ENCODE measurements at places on chromosomes 11 and 22.

DNA sequence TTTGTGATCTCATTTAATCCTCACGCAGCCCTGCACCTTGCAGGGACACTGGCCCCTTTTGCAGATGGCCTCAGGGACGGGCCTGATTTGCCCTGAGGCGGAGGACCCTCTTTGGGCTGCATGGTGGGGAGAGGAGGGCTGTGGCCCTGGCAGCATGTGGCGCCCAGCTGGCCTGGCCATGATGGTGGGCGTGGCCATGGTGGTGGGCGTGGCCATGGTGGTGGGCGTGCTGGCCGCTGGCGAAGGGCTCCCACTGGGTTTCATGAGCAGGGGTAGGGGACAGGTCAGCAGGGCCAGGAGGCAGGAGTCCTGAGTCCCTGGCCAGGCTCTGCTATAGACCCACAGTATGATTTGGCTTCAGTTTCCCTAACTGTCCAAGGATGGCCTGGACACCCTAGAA lies 13.1 kb downstream of the WNT11 start:
- DNase-seq, result no peak

DNA sequence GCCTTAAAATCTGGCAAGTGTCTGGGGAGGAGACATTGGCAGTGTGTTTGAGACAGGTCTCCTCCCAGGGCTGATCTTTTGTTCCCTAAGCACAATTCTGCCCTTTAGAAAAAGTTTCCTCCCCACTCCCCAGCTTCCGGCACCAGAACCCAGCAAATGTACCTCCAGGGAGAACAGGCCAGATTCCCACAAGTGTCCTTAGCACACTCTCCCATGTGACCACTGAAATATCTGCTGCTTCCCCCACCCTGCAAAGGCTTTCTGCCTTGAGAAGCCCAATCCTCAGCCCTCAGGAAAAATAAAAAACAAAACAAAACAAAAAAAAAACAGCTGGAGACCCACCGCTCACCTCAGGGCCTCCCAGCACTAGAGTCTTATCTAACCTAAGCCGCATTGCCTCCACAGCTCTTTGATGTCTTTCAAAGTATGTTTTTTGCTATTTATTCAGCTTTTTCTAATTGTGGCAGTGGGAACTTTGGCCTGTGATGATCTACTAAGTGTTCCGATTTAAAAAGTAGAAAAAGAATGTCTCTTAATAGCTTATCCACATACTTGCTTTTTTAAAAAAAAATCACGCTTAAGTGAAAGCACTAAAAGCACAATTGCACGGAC lies 29.0 kb upstream of the FBLN1 start:
- peak; percentile 2 for DNase-seq

DNA sequence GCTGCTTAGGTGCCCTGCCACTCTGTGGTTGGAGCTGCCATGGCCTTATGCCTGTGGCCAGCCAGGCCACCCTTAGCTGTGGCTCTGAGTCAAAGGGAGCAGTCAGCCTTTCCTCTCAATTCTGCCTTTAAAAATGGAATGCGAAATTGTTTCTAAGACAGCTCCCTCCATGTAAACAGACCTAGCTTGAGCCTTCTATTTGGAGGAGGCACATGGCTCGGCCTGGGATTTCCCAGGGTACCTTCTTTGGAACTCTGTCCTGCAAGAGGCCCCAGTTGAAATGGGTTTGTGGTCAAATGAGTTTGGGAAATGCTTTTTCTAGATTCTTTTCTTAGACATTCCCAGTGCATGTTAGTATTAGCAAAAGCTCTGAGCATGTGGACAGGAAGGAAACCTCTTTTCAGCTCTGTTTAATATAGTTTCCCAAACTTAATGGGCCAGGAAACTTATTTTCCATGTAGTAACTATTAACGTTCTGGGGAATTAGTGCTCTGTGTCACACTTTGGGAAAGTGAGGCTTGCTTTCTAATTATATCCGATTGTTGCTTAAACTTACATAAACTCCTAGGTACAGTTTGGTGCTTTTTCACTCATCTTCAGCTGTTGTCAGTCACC lies 7.8 kb downstream of the PHOX2A start:
- no peak for DNase-seq

GRCh38 chr11:113596658-113597057 lies 109.5 kb downstream of the TMPRSS5 start:
- no peak for DNase-seq

GRCh38 chr22:34914846-34915245 lies 151.1 kb upstream of the ISX start:
- no peak for DNase-seq

GRCh38 chr11:488579-488978 lies 18.5 kb downstream of the RNH1 start:
- DNase-seq, result no peak

GRCh38 chr11:64366751-64367150 lies 7.8 kb downstream of the RPS6KA4 start:
- DNase-seq, result no peak

GRCh38 chr11:125428486-125429173 lies 67.4 kb downstream of the FEZ1 start:
- no peak for DNase-seq

DNA sequence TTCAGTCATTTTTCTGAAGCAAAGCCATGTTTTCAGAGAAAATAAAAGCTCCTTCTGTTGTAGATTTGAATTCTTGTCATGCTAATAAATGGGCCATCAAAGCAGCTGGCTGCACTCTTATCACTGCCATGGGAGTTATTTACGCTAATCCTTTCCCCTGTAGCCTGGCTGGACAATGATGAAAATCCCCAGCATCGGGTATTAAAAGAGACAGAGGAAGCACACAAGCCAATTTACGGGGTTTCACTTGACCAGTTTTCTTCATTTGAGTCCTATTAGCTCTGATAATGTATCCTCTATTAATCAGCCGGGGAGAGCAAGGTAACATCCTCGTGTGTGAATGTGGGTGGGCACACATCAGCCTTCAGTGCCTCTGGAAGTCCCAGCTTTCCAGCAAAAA lies 470.2 kb upstream of the API5 start:
- DNase-seq, result no peak

- no peak for DNase-seq
These were observed 3.9 kb upstream of the PRG2 start for GRCh38 chr11:57394203-57394965.

- no peak for DNase-seq
These were observed 1.2 kb upstream of the CENPM start for GRCh38 chr22:41948142-41948541.

GRCh38 chr11:9219115-9219514 lies 46.0 kb downstream of the DENND5A start:
- no peak for DNase-seq

DNA sequence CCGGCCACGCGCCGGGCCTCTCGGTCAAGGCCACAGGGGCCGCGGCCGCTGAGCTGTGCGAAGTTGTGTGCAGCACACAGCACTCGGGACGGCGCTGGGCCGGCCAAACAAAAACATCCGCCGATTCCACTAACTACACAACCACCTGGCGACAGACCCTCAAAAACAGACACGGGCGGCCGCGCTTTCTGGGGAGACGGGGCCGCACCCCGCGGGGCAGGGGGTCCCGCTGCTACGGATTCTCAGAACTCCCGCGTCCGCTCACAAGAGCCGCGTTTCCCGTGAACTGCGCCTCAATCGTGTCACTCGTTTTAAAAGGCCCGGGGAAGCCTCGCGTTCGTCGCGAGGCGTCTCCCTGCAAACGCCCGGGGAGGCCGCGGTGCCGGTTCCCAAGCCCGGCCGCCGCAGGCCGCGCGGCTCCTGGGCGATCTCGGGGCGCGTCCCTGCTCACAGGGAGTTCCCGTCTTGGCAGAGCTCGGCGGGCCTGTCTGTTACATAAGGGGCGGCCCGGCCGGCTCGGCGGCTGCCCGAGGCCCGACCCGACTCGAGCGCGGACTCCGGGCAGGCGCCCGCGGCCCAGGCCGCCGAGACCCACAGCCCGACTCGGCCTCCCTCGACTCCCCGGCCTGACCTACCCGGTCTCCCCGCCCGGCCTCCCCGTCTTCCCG lies 936 bp downstream of the BRD1 start:
- DNase-seq, result no peak

DNA sequence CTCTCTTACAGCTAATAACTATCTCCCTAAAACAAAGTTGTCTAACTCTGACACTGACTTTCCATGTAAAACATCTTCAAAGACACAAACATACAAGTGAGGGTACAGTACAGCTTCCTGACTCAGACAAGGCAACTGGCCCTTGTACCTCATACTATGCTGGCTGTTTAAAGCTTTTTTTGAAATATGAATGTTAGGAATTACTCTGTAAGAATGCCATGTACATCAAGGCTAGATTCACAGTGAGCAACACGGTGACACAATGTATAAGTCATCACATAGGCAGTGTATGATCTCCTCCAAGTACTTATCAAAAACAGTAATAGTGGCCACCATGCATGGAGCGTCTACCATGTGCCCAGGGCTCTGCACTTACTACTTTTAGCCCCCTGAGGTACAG lies 28.6 kb downstream of the ALG8 start:
- DNase-seq, result no peak

DNA sequence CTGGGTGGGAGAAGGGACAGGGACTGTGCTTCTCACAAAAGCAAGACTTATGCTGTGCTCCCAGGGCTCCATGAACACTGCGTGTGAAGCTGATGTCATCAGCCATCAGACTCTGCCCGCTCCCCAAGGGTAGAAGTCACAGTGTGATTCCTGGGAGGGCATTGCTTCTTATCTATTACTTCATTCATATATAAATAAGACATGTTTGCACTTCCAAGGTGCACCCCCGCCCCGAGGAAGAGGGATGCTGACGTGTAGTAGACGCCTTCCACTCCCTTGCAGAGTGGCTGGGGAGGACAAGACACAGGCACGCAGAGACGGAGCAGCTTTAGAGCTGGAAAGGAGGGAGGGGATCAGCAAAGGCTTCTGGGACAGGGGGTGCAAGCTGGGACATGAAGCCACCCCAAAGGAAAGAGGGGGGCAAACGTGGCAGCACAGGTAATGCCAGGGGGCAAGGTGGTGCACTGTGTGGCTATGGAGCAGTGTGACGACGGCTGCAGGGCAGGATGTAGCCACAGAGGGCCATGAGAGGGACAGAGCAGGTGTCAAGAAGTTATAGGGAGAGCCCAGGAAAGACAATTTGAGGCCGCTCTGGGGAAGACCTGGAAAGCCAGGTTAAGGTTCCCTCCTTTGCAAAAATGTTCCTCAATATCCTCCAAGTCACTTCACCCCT lies 558.5 kb downstream of the MN1 start:
- no peak for DNase-seq

- peak; percentile 73 for DNase-seq
These were observed 11.7 kb downstream of the CXCR5 start for GRCh38 chr11:118895093-118896039.

DNA sequence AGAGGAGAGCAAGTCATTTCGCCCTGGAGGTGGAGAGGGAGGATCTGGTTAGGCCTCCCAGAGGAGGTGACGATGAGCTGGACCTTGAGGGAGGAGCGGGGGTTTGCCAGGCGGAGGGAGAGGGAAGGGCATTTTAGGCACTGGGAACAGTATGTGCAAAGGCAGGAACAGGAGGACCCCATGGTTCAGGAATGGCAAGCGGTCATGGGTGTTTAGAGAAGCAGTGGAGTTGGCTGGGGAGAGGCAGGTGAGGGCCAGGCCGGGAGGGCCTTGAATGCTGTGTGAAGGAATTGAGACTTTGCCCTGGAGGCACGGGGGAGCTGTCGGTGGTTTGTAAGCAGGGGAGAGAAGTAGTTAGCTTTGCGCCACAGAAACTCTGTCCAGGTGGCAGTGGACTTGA lies 10.3 kb downstream of the PRDM11 start:
- DNase-seq, result no peak

DNA sequence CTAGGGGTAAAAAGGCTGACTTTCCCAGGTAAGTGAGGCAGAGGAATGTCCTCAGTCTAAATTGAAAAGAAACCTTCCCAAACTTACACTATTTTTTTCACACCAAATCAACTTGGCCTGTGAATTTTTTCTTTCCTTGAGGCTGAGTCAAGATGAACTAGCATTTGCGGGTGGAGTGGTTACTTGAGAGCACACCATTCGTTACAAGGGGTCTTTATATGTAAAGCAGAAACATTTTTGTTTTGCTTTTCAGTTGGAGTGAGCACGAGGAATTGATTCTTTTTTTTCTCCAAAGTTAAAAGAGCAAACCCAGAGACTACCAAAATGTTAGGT lies 36.4 kb downstream of the MAML2 start:
- no peak for DNase-seq

- DNase-seq, result no peak
These were observed 8.1 kb upstream of the RASL10A start for GRCh38 chr22:29323641-29324040.

- no peak for DNase-seq
These were observed 16.0 kb downstream of the OVOL1 start for GRCh38 chr11:65802841-65803240.

GRCh38 chr11:87284306-87284705 lies 246.6 kb downstream of the TMEM135 start:
- DNase-seq, result no peak

All from chondrocyte (in vitro differentiated cells).